ENCODE measurements at places on chromosomes 13 and 19. TPM values are rescaled to one million over a fixed set of nuclear protein-coding genes. Genes with fewer than 3 reads are reported as not detected.
A peak's percentile ranks its signal among the peaks of the same experiment; 100 is the strongest.

Gene SAMD1
- 34.9 TPM for total RNA-seq

DNA sequence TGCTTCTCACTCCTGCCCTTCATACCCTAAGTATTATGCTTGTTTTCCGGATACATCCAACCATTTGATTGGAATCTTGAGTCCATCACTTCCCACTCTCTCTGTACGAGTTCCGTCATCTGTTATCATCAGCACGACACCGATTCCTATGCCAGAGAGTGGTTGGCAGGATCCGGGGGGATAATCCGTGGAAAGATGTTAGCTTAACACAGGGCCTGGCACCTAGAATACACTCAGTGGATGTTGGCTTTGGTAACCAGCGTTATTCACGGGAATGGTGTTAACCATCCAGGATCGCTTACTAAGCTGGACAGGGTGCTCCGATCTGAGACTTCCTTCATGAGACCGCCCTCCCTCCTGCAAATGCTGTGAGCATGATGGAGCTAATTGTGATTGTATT, 12.4 kb downstream of the VSTM2B start:
- H3K27ac ChIP-seq, result no peak overlapping the region
- H3K27me3 ChIP-seq, result no peaks in the 10 kb centered on the region
- peaks cover 36% of the 10 kb centered on the region for H3K36me3 ChIP-seq
- H3K4me1 ChIP-seq, result peaks cover 15% of the 10 kb centered on the region
- no peak for DNase-seq
- no peak overlapping the region for H3K4me3 ChIP-seq

GRCh38 chr13:76955661-76956060, 7.3 kb downstream of the ACOD1 start:
- no peaks in the 10 kb centered on the region for H3K27me3 ChIP-seq
- no peak overlapping the region for H3K4me3 ChIP-seq
- DNase-seq, result peak; percentile 57
- no peak overlapping the region for H3K27ac ChIP-seq

Gene TPM4
- 197 TPM for total RNA-seq

Gene SETDB2
- 22.0 TPM for total RNA-seq
